ENCODE measurements at places on chromosomes 2 and 18. TPM values are rescaled to one million over a fixed set of nuclear protein-coding genes. Genes with fewer than 3 reads are reported as not detected.

Gene CHRNA1
- total RNA-seq: not detected

Gene NCKAP5
- 5.7 TPM for total RNA-seq

Gene ANTXR1
- 23.4 TPM for total RNA-seq

Gene SEPTIN2
- total RNA-seq: 206 TPM

- DNase-seq: no peak
Observed at GRCh38 chr2:45072064-45072861, 63.0 kb upstream of the SIX2 start.

- no peak for DNase-seq
Observed at GRCh38 chr18:39406941-39407340, 1841.3 kb upstream of the CELF4 start.

DNA sequence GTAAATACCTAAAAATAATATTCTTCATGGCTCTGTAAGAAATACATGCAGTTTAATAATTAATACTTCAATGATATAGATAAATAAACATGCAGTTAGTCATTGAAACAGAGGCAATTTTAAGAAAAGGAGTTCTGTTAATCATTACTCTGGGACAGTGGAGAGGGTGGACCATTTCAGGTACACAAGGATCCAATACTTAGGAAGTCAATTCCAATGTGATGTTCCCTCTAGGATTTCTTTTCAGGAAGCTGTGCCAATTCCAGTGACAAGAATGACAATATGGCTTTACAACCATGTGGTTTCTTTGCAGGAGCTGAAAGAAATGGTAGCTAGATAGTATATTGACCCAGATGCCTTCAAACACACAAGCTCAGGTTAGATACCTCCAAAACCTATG is 175.8 kb upstream of the NETO1 start:
- DNase-seq: no peak

DNA sequence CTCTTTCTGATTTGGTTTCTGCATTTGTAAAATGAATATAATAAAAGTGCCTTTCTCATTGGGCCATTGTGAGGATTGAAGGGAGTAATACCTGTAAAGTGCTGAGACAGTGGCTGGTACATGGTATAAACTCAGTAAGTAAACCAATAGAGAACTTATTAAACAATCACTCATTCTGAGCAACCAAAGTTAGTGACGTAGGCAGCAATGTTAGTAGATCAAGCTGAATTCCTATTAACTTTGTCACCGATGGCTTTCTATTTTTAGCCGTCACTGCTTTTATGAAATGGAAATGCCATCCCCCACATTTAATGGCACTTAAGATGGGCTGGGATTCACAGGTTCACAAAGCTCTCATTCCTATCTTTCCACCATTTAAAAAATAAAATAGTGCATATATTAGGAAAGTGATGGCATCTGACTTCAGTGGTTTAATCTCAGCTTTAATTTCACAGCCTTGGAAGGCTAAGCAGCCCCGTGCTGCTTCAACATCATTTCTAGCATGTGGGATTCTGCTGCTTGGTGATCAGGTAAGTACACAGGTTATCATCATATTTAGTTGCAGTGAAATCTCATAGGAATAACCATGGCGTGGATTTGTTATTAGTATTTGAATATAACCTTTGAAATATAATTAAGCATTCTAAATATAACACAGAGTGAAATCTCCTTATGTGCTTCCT is 17.6 kb upstream of the PPP4R1 start:
- DNase-seq: no peak

- no peak for DNase-seq
Observed at GRCh38 chr2:854460-854859, 96.2 kb upstream of the SNTG2 start.

DNA sequence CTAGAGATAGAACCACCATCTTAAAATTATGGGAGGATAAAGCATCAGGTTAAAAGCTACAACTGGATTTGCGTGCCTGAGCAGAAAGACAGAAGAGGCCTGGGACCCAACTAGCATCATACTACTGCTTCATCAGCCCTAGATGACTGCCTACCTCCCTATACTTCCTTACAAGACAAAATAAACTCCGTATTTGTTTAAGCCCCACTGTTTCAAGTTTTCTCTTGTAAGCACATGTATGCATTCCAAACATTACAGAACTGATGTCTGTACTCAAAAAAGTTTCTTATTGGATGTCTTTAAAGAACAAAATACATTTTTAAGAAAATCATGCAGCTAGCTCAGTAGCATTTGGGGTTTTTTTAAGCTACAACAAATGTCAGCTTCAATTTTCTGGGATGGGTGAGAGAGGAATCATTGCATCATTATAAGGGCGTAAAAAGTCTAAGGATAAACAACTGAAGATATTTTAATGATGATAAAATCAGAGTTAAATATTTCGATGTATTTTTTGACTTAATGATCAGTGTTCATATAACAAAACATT is 213.1 kb downstream of the EXOC6B start:
- DNase-seq: no peak
